Neural cell (in vitro differentiated cells): ENCODE measurements at places on chromosomes 12 and 14. TPM values are rescaled to one million over a fixed set of nuclear protein-coding genes. Genes with fewer than 3 reads are reported as not detected.

KRT6A gene
- polyA plus RNA-seq = not detected in 2 replicates

C14orf39 gene
- 0.12 TPM in 1 of 2 replicates, not detected in the other for polyA plus RNA-seq

EPYC gene
- polyA plus RNA-seq = not detected in 2 replicates

SMCO2 gene
- polyA plus RNA-seq = 2.4 TPM in 1 of 2 replicates, not detected in the other

LRRC10 gene
- not detected in 2 replicates for polyA plus RNA-seq

TAS2R14 gene
- 13.5 and 14.9 TPM in 2 replicates for polyA plus RNA-seq

SLC25A47 gene
- polyA plus RNA-seq = 0.44 TPM in 1 of 2 replicates, not detected in the other

DCN gene
- 0.76 TPM in 1 of 2 replicates, not detected in the other for polyA plus RNA-seq

TAS2R31 gene
- polyA plus RNA-seq = 3.5 and 4.0 TPM in 2 replicates

PALS1 gene
- 7.7 and 8.3 TPM in 2 replicates for polyA plus RNA-seq

SERPINA3 gene
- not detected in 2 replicates for polyA plus RNA-seq

NOS1 gene
- polyA plus RNA-seq = 0.04 TPM in 1 of 2 replicates, not detected in the other

LMNTD1 gene
- not detected in 2 replicates for polyA plus RNA-seq

GLT8D2 gene
- 8.3 and 8.7 TPM in 2 replicates for polyA plus RNA-seq

KRT79 gene
- not detected in 2 replicates for polyA plus RNA-seq

KRT1 gene
- not detected in 2 replicates for polyA plus RNA-seq

TAC3 gene
- 2.5 TPM in 1 of 2 replicates, not detected in the other for polyA plus RNA-seq

IFNG-AS1 gene
- not detected in 2 replicates for polyA plus RNA-seq

SCNN1A gene
- polyA plus RNA-seq = not detected in 2 replicates

TRHDE gene
- polyA plus RNA-seq = 14.7 and 20.6 TPM in 2 replicates

ZC2HC1C gene
- 3.9 and 4.5 TPM in 2 replicates for polyA plus RNA-seq

E2F7 gene
- polyA plus RNA-seq = 0.48 and 0.52 TPM in 2 replicates

VDR gene
- not detected in 2 replicates for polyA plus RNA-seq

NFE2 gene
- polyA plus RNA-seq = not detected in 2 replicates

TIMELESS gene
- 2.5 and 4.4 TPM in 2 replicates for polyA plus RNA-seq

HOXC4 gene
- polyA plus RNA-seq = not detected in 2 replicates

GALNT6 gene
- not detected in 2 replicates for polyA plus RNA-seq

MORN3 gene
- 1.1 and 3.4 TPM in 2 replicates for polyA plus RNA-seq

DEGS2 gene
- 0.37 TPM in 1 of 2 replicates, not detected in the other for polyA plus RNA-seq

CNIH1 gene
- polyA plus RNA-seq = 125 and 128 TPM in 2 replicates

KRT6B gene
- polyA plus RNA-seq = not detected in 2 replicates

SLC41A2 gene
- 21.4 and 26.1 TPM in 2 replicates for polyA plus RNA-seq

CLEC9A gene
- polyA plus RNA-seq = not detected in 2 replicates

THAP2 gene
- polyA plus RNA-seq = 15.5 and 15.8 TPM in 2 replicates

SIX4 gene
- 1.1 and 1.3 TPM in 2 replicates for polyA plus RNA-seq

PLEKHG7 gene
- polyA plus RNA-seq = not detected in 2 replicates

LTBP2 gene
- 0.33 and 0.44 TPM in 2 replicates for polyA plus RNA-seq

CD163 gene
- polyA plus RNA-seq = 0.20 TPM in 1 of 2 replicates, not detected in the other

DACT1 gene
- 125 TPM in 2 replicates for polyA plus RNA-seq

CCDC177 gene
- 3.2 and 4.3 TPM in 2 replicates for polyA plus RNA-seq

CCDC91 gene
- polyA plus RNA-seq = 10.1 and 11.6 TPM in 2 replicates

BDKRB2 gene
- not detected in 2 replicates for polyA plus RNA-seq

LRTM2 gene
- 2.4 and 4.1 TPM in 2 replicates for polyA plus RNA-seq

CCDC38 gene
- 0.16 TPM in 1 of 2 replicates, not detected in the other for polyA plus RNA-seq
